HCT116 (cell line): ENCODE measurements at places on chromosomes 5 and 9. TPM values are rescaled to one million over a fixed set of nuclear protein-coding genes. Genes with fewer than 3 reads are reported as not detected.

The IL3 gene
- not detected for total RNA-seq

The TIMD4 gene
- not detected for total RNA-seq

The LECT2 gene
- not detected for total RNA-seq

The EPB41L4B gene
- total RNA-seq = 8.1 TPM

The MARCOL gene
- total RNA-seq = not detected

The FRMD3 gene
- total RNA-seq = 0.89 TPM

The PCDHGB5 gene
- 0.15 TPM for total RNA-seq

The F12 gene
- total RNA-seq = 30.0 TPM

GRCh38 chr9:123928533-123929176 is 1.3 kb downstream of the DENND1A start:
- no peak for DNase-seq

GRCh38 chr5:83009408-83009807 is 67.8 kb downstream of the TMEM167A start:
- no peak for DNase-seq

- DNase-seq = no peak
Observed at GRCh38 chr9:129239946-129240490, 62.0 kb upstream of the IER5L start.

- DNase-seq = peak; percentile 6
Observed at GRCh38 chr5:5523066-5523505, 100.6 kb downstream of the ICE1 start.

GRCh38 chr9:131747352-131747751 is 7.5 kb upstream of the RAPGEF1 start:
- no peak for DNase-seq

- DNase-seq = no peak
Observed at GRCh38 chr9:14079440-14079839, 234.5 kb downstream of the NFIB start.

DNA sequence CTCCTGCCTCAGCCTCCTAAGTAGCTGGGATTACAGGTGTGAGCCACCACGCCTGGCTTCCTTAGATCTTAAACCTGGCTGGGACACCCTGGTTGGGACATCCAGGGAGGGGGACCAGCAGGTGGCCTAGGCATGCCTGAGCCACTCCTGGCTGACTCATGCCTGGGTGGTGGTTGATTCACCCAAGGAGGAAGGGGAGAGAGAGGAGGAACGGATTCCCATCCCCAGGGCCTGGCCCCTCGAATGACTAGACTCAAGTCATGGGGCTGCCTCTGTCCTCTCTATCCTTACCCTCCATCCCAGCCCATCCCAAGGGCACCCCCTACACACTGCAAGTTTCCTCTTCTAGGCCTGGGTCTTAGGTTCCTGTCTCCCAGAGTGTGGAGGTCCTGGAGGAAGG is 12.7 kb downstream of the EEIG1 start:
- DNase-seq = peak; percentile 81

DNA sequence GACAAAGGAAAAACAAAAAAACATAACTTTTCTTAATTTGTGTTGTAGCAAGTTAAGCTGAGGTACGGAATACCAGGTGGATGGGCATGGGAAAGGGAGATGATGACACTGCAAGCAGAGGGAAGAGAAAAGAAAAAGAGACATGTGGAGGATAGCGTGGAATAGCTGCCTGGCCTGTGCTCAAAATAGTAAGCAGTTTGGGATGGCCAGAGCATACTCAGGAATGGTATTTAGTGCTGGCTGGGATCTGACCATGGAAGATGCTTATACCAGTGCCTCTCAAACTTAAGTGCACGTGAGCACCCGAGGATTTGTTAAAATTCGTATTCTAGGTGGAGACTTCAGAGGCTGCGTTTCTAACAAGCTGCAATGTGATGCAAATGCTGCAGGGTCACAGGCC is 41.3 kb downstream of the LNPEP start:
- no peak for DNase-seq

GRCh38 chr9:116647515-116647809 is 39.6 kb upstream of the TRIM32 start:
- DNase-seq = no peak

DNA sequence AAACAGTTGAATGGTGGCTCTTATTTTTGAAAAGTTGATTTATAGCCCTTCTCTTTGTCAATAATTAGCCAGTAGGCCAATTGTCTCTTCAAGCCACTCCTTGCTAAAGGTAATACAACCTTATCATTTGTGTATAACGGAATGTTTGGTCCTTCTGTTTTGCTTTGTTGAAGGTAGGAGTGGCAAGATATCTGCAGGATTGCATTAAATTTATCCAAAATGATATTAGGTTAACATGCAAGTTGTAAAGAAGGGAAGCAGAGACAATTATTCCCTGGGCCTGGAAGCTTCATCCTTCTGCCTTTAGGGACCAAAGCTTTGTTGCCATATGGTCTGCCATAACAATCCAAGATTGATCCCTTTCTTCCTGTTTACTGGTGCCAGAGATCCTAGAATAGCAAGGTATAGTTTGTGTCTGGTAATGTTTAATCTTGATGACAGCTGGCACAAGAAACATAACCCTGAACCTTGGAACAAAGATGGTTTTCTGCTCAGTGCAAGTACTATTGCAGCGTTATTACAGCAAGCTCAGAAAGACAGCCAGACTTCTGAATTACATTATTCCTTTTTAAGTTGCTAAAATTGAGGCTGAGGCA is 15.5 kb upstream of the FSD1L start:
- no peak for DNase-seq

DNA sequence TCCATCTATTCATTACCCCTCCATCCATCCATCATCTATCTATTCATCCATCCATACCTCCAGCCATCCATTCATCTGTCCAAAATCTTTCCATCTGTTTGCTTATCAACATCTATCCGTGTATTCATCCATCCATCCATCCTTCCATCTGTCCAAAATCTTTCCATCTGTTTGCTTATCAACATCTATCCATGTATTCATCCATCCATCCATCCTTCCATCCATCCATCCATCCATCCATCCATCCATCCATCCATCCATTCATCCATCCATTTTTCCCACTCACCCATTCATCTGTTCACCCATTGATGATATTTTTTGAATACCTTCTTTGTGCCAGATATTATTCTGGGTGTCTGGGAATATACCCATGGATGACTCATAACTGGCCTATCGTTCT is 12.8 kb downstream of the VCAN start:
- DNase-seq = no peak

DNA sequence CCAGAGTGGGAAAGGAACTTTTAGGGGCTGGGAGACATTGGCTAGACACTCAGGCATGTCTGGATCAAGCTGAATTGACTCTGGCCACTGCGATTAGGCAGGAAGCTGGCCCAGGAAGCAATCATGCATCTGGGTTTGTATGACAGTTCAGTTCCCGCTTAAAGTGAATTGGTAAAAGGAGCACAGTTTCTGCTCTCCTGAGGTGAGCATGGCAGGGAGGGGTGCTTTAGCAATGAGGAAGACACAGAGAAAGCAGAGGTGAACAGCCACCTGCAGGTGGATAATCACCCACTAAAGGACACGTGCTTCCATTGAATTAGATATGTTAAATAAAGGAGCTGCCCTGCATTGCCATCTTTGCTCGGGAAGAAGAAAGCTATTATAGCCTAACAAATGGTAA is 248.1 kb upstream of the MAP3K1 start:
- no peak for DNase-seq

- DNase-seq = no peak
Observed at GRCh38 chr5:71924325-71924724, 182.9 kb upstream of the MAP1B start.

- DNase-seq = no peak
Observed at GRCh38 chr9:27394154-27394825, 97.3 kb upstream of the EQTN start.

DNA sequence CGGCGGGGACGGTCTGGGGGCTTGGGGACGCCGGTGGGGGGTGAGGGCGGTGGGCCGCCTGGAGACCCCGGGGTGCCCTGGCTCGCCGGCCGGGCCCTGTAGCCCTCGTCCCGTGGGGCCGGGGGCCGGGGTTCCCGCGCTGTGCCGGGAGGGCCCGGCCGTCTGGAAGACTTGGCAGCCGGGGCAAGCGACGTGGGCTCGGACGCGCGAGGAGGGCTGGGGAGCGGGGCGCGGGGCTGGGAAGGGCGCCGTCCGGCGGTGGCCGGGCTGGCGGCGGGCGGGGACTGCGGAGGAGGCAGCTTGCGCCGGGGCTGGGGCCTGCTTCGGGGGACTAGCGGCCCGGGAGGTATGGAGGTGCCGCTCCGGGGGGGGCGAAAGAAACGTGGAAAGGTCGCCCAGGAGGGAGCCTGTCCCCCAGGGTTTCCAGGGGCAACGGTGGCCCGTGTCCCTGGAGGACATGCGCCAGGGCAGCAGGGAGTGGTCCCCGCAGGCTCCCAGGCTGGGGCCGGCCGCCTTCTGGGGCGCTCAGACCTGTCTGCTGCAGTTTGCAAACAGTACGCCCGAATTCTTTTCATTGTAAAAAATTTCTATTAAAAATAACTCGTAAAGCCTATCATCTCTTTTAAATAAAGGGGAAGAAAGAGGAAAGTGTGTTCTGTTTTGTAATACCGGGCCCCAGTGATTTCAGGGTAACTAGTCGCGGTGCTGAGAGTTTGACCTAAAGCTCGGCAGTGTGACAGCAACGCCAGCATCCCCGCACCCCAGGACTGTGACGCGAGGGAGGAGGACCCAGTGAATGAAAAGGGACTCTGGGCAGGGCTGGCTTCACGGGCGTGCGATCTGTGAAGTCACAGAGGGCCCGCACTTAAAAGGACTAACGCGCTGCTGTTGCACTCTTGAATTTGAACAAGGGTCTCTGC is 752 bp upstream of the ANKH start:
- DNase-seq = no peak
